ENCODE measurements at places on chromosomes 7 and 10.

DNA sequence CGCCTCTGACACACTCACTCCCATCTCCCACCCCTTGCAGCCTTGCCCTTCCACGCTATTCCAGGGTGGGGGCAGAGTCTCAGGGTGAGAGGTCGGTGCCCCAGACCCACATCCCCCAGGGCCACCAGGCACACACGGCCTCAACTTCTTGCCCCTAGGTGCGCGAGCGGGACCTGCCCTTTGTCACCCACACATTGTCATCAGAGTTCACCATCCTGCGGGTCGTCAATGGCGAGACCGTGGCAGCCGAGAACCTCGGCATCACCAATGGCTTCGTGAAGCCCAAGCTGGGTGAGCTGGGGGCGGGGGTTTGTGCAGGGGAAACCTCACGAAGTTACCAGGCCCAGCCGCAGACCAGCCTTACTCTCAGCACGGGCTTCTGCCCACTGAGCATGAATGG lies 53.3 kb downstream of the CASTOR2 start:
- DNase-seq, result no peak

DNA sequence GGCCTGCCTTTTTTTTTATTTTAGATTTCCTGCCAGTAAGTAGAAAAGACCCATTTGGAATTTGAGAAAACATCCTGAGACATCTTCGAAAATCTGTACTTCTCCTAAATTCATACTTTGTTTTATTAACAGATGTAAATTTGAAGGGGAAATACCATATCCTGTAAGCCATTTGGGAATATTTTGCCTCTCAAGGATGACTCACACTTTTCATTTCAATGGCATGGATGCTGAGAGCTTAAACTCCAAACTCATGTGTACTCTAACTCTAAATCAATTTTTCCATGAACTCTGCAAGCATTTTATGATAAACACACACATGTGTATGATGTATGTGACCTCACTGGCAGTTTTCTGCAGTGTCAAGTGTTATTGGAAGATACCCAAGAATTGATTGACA lies 89.0 kb downstream of the SEMA3A start:
- no peak for DNase-seq

GRCh38 chr7:140674899-140675701 lies 2.4 kb downstream of the ADCK2 start:
- no peak for DNase-seq

DNA sequence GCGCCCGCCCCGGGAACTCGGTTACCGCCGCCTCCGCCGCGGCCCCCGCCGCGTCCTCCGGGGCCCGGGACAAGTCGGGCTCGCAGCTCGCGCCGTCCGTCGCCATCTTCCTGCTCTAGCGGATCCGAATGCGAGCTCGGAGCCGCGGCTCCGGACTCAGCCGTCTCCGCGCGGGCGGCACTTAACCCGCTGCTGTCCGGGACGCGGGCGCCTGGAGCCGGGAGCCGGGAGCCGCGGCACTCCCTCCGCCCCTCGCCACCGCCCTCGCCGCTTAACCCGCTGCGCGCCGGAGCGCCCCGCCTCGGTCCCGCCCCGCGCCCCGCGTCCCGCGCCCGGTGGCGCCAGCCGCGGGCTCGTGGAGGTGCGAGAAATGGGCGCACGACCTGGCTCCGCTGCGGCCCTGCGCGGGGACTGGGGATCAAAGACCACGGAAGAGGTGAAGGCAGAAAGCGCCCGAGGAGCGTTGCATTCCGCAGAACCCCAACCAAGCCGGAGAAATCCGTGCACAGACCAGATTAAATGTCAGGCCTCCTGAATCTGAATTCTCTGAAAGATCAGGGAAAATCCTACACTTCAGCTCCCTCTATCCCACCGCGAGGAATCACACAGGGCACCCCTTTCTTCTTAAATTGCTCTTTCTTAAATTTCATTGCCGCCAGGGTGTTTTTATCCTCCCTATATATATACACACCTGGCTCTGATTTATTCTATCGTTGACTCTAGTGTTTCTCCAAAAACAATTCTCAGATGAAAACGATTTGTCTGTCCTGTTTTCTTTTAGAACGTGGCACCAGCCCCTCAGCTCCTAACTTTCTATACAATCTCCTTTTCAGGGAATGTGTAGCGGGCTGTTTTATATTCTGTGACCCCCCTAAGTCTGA lies at the start of gene CTTNBP2:
TSS of gene CTTNBP2 (minus strand) at position 132 of the 881 bp plus-strand sequence. CDS start at position 106, 26 bp downstream.
- DNase-seq, result no peak

GRCh38 chr7:97845622-97846203 lies 26.5 kb downstream of the ASNS start:
- no peak for DNase-seq

DNA sequence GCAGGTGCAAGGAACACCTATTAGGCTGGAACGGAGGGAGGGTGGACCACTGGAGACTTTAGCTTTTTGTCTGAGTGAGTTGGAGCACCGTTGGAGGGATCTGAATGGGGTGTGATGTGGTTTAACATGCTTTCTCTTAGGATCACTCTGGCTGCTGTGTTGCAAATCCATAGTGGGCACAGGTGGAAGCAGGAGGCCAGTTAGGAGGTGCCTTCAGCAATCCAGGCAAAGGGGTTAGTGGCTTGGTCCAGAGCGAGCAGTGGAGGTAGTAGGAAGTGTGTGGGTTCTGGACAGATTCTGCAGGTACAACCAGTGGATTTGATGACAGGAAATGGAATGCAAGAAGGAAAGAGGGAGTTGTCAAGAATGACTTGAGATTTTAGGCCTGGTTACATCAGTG lies 95.0 kb downstream of the MMRN2 start:
- no peak for DNase-seq

DNA sequence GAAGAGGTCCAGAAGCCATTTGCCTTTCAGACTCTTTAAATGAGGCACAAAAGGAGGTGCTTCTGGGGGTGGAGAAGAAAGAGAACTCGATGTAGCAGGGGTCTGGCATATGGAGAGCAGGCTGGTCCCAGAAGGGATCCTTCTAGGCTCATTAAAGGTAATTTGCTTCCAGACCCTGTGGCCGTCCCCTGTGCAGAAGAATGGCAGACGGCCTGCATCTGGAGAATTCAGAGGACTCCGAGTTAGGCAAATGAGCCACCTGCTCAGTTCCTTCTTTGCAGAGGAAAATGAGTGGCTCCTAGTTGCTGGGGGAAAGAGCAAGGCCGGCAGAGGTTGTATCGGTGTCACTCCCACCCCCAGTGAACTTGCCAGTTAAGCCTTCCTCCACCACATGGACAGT lies 73.8 kb upstream of the FAM180A start:
- DNase-seq, result no peak

DNA sequence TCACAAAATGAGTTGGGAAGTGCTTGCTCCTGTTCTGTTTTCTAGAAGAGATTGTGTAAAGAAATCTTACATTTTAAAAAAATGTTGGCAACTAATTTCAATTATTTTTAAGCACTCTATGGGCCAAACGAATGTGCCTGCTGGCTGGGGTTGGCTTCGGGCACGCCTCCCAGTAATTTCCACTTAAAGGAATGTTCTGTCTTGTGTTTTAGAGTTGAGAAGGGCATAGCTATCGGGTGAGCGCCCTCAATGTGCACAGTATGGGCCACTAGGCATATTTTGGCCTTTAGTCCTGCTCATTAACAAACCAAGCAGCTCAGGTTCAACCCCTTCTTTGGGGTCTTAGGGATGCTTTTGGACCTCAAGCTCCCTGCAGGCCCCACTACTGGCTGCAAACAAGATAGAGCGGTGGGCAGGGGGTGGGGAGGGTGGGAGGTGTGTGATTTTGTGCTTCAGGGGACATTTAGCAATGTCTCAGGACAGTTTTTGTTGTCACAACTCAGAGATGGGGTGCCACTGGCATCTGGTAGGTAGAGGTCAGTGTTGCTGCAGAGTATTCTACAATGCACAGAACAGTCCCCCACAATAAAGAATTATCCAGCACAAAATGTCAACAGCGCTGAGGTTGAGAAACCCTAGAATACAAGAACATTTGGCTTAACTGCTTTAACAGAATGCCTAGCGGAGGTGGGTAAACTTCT lies 40.7 kb downstream of the TACC2 start:
- no peak for DNase-seq

DNA sequence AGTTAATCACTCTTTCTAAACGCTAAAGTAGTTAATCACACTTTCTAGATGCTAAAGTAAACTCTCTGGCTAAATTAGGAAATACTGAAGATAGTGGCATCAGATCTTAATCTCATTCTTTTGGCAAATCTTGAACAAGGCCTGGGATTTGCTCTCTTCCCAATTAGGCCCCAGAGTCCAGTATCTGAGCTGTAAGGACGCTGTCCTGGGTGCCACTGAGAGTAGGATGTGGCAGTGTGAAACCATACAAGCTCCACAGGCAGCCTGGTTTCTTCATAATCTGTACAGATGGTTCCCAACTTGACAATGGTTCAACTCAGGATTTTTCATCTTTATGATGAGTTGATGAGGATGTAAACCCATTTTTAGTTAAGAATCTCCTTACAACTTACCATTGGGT lies 36.9 kb downstream of the GRB10 start:
- DNase-seq, result no peak

GRCh38 chr10:84176351-84176750 lies 2.8 kb downstream of the GPR15LG start:
- no peak for DNase-seq

DNA sequence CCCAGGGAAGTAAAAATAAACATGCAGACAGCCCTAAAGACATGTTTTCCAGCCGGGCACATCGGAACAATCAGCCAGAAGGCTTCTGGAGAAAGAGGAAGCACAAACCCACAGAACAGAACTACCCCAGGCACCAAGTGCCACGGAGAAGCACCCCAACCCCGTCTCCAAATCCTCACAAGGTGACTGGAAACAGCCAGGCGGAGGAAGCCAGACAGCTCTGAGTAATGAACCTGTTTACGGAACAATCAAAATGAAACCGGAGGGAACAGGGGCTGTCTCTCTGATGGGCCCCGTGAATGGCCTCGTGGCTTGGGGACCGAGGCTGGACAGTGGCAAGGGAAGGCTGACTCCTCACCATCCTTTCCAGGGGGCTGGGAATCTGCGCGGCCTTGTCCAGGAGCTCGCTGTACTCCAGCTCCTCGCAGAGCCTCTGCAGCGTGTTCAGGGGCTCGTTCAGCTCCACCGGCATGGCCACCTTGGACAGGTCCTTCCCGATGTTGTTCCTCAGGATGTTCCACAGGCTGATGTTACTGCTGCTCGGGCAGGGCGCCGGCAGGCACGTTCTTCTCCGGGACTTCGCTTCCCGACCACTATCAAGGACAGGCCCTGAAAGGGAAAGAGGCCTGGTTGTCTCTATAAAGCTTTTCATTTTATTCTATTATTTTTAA lies 77.0 kb upstream of the GSDME start:
- DNase-seq, result no peak

- no peak for DNase-seq
These were observed at the start of gene HOXA13 for GRCh38 chr7:27199849-27200760. HOXA13 (minus strand) TSS chr7:27200091; CDS start chr7:27200077, 14 bp downstream.

DNA sequence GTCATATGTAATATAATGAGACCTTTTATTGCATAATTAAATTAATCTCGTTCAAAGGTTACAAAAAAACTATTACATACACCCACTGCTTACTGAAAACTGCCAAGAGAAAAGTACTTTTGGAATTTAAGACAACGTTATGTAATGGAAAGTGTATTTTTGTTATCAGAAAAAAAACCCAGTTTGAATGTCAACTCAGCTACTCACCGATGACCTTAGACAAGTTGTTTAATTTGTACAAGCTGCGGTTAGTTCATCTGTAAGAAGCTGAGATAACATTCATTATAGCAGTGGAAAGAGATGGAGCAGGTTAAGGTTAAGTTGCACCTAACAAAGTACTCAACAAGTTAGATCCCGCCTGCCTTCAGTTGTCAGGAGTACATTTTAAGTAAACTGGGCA lies 1.1 kb downstream of the PSMA2 start:
- no peak for DNase-seq

DNA sequence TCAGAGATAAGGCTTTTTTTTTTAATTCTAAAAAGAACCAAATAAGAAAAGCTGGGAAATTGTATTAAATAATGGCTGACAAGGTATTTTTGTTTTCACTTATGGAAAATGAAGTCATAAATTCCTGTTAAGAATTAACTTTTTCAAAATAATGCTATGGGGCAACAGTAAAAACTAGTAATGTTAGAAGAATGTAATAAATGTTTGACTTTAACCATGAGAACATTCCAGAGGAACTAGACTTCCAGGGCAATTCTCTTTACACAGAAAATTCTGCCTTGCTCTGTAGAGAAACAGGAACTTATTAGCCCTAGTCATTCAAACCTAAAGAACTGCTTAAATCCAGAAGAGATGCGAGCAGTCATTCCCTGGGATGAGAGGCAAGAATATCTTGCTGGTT lies 571.1 kb downstream of the IPMK start:
- DNase-seq, result peak; percentile 36

Data from brain pericyte (primary cell).